ENCODE measurements at places on chromosomes 6 and 20.
A peak's percentile ranks its signal among the peaks of the same experiment; 100 is the strongest.

GRCh38 chr6:35079311-35080000 is 61.7 kb downstream of the TCP11 start:
- DNase-seq = no peak

DNA sequence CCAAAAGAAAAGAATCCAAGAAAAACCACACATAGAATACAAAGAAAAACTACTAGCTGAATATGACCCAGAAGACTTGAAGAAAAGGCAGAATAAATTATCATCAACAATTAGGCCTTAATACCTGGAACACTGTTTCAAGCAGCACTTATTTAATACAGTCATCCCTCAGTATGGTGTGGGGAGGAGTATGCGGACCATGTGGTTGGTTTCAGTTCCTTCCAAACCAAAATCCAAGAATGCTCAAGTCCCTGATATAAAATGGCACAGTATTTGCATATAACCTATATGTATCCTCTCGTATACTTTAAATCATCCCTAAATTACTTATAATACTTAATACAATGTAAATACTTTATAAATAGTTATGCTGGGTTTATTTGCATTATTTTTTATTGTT is 16.1 kb downstream of the CDK19 start:
- peak; percentile 23 for DNase-seq

DNA sequence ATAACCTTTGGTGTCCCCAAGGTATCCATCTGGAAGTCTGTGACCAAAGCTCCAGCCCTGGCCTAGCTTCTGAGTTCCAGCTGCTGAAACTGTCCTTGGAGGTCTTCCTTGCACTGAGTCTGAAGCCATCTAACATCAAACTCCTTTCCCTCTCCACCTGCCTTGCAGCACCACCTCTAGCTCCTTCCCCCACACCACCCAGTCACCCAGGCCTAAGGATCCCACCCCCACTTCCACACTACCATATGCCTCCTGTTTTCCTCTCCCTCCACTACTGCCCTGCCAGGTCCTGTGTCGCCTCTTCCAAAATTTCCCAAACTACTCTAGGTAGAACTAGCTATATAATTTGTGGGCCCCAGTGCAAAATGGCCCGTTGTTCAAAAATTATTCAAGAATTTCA is 10.8 kb upstream of the MATN4 start:
- DNase-seq = no peak

GRCh38 chr20:63061051-63061770 is 54.4 kb upstream of the BHLHE23 start:
- DNase-seq = no peak

GRCh38 chr6:47631269-47631772 is 67.1 kb upstream of the ADGRF4 start:
- peak; percentile 65 for DNase-seq

- DNase-seq = no peak
These were observed 275.3 kb downstream of the ALDH8A1 start for GRCh38 chr6:134674562-134674961.

Data from astrocyte of the hippocampus (primary cell).